ENCODE measurements at places on chromosomes 12 and 14.
A peak's percentile ranks its signal among the peaks of the same experiment; 100 is the strongest.

GRCh38 chr14:67416810-67417209 is 4.8 kb upstream of the PLEK2 start:
- DNase-seq: no peak

DNA sequence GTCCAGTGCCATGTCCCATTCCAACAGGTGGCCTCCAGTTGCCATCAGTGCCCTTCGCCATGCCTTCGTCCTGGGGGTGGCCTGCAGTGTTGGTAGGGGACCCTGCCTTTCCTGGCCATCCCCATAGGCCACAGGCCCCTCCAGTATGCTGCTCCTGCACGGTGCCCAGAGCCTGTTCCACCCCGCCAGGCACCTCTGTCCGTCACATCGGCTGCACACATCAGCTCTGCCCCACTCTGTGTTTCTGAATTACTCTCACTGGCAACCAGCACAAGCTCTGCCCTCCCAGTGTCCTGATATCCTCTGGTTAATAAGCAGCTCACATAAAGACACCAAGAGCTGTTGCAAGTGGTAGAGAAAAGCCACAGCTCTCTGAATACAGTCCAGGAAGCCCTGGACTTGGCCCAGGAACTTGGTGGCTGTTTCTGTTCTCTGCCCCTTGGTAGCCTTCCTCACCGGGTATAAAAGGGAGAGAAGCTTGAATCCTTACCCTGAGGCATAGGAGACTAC is 31.3 kb upstream of the ATP2A2 start:
- DNase-seq: no peak

GRCh38 chr12:128661226-128661569 is 162.6 kb downstream of the SLC15A4 start:
- no peak for DNase-seq

DNA sequence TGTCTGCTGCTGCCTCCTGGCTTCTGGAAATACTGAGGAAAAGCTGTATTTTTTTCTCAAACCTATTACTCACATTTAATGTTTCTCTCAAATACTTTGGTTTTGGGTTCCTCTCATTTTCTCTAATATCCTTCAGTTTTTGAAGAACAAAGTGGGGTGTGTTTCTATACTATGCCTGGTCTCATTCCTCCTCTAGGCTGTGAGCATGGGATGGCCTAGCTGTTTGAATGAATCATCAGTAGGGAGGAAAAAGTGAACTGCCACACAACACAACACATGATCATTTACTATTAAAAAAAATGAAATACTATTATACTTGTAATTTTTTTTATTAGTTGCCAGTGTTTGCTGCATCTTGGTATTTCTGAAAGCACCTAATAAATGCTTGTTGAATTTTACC is 11.3 kb upstream of the SMCO3 start:
- no peak for DNase-seq

DNA sequence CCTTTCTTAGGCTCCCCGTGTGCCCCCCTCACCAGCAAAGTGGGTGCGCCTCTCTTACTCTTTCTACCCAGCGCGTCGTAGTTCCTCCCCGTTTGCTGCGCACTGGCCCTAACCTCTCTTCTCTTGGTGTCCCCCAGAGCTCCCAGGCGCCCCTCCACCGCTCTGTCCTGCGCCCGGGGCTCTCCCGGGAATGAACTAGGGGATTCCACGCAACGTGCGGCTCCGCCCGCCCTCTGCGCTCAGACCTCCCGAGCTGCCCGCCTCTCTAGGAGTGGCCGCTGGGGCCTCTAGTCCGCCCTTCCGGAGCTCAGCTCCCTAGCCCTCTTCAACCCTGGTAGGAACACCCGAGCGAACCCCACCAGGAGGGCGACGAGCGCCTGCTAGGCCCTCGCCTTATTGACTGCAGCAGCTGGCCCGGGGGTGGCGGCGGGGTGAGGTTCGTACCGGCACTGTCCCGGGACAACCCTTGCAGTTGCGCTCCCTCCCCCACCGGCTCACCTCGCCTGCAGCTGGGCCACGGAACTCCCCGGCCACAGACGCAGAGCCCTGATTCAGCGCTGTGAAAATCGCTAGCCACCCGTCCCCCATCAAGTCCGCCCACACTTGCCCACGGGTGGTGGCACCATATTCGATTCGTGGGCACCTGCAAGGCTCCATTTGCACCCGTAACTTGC is 1.3 kb downstream of the TMEM233 start:
- peak; percentile 31 for DNase-seq

- peak; percentile 96 for DNase-seq
Measured at GRCh38 chr12:80837342-80837978, 100.3 kb downstream of the LIN7A start.

DNA sequence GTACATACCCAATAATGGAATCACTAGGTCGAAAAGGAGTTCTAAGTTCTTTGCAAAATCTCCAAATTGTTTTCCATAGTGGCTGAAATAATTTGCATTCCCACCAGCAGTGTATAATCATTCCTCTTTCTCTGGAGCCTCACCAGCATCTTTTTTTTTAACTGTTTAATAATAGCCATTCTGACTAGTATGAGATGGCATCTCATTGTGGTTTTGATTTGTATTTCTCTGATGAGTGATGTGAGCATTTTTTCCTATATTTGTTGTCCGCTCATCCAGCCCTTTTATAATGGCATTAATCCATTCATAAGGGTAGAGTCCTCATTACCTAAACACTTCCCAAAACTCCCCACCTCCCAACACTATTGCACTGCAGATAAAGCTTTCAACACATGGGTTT is 278.3 kb downstream of the SEC23A start:
- no peak for DNase-seq

DNA sequence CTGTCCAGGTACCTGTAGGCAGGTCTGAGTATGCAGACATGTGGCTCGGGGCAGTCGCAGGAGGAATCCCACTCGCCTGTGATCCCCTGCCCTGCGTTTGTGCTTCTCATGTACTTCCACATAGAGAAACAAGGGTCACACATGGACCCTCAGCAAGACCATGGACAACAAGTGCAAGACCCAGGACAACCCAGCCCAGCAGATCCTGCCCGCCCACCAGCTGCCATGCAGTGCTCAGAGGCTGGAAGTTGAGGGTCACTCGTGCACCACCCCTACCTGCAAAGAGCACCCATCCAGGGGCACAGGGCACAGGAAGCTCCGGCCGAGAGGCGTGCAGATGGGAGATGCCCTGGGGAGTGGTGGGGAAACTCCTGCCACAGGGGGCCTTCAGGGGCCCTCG is 67.5 kb upstream of the C14orf180 start:
- no peak for DNase-seq

GRCh38 chr12:106234449-106234848 is 13.4 kb downstream of the CKAP4 start:
- no peak for DNase-seq

DNA sequence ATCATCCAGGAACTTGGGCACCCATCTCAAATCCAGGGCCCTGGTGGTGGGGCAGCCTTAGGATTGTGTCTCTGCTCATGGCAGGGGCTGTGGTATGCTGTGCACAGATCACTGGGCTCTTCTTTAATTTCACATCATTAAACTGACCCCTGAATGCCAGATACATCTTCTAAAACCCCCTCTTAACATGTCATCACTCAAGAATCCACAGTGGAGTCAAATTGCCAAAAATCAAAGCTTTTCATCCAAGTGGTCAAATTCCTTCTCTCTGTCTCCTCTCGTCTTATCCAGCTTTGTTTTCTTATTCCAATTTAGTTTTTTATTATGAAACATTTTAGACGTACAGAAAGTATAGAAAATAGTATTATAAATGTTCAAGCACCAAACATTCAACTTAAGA is 97.5 kb downstream of the ADCK1 start:
- no peak for DNase-seq

Measured in mesendoderm (in vitro differentiated cells).